K562 (cell line): ENCODE measurements at places on chromosomes 5 and 9.

GRCh38 chr5:31815376-31815775, 176.4 kb downstream of the PDZD2 start:
- no peak for DNase-seq

GRCh38 chr5:13179407-13180087, 764.9 kb downstream of the DNAH5 start:
- DNase-seq = no peak

- peak; percentile 12 for DNase-seq
Measured at GRCh38 chr9:76987594-76988200, 31.8 kb upstream of the FOXB2 start.

GRCh38 chr9:83299094-83299493, 236.2 kb upstream of the RASEF start:
- DNase-seq = no peak

- no peak for DNase-seq
Measured at GRCh38 chr5:115433918-115434317, 110.7 kb downstream of the FEM1C start.

DNA sequence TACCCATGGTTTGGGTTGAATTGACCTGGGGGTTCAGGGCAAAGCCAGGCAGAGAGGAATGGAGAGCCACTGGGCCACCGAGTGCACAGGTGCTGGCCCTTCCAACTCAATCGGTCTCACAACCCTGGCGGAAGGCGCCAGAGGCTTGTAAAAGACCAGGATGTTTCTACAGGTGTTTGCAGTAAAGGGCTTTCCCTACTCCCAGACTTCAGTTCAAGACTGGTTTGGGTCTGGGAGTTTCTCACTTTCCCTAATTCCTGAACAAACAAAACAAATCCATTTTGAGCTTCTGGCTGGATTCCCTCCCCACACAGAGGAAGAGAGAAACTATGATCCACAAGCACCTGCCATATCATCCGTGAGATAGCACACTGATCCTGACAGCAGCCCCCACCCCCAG, 125.2 kb upstream of the KLF4 start:
- DNase-seq = no peak

DNA sequence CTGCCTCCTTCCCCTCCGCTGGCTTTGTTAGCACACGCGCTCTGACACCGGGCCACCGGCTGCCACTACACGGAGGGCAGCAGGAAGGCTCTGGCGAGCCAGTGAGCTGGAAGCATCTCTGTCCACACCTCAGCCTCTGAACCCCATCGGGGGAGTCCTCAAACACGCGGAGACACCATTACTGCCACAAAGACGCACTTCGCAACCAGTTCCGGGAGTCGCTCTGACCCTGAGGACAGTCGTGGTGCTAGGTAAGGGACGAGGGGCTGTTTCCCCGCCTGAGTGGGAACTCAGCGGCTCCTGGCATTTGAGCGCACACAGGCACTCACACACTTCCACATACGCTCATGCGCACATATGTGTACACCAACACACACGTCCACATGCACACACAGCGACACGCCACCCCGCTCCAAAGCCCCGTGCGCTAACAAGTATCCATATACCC, 160.0 kb downstream of the C9orf152 start:
- no peak for DNase-seq

- no peak for DNase-seq
Measured at GRCh38 chr9:61670616-61671015, 480.8 kb downstream of the SPATA31A7 start.

GRCh38 chr5:75046366-75047142, 5.8 kb downstream of the GCNT4 start:
- DNase-seq = no peak

GRCh38 chr9:102106439-102106838, 368.0 kb upstream of the GRIN3A start:
- peak; percentile 5 for DNase-seq

DNA sequence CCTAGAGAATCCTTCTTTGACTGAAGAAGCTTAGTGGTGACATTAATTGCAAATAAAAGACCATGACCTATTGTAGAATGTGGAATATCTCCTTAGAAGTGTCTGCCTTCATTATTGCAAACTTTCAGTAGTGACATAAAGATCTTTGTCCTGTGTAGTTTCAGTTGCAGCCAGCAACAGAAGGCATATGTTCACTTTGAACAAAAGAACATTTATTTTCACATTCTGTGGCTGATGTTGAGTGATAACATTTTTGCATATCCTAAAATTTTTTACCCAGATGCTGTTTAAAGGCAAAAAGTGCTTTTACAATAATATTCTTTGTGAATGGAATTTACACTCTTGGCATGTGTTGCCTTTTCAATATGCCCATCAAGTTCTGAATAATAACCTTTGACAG, 165.9 kb downstream of the TMC1 start:
- DNase-seq = no peak

DNA sequence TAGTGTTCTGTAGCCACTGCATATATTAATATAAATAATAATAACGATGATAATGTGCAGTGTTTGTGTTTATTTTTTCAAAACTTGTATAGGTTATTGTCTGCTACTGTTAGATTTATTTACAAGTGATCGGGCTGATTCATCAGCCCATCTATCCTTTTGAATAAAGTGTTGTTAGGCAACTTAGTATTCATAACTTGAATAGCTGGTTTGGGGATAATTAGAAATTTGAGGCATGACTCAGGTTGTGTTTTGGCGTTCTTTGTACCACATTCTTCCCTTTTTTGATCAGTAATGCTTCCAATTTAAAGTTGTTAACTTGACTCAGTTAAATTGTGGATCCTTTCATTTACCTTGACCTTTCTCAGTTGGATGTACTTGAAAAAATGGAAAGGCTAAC, 69.7 kb downstream of the FOCAD start:
- no peak for DNase-seq

DNA sequence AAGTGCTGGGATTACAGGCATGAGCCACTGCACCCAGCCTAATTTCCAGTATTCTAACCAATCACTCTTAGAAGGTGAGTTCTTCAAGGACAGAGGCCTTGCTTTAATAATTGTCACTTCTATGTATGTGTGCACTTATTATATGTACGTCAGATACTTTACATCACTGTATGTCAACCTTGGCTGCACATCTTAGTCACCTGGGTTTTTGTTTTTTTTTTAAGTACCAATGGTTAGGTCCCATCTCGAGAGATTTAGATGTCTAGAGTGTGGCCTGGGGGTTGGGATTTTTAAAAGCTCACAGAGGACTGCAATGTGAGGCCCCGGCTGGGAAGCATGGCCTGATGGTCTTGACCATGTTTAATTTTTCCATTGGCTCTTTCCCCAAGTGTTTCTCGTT, 9.9 kb upstream of the GM2A start:
- DNase-seq = no peak

DNA sequence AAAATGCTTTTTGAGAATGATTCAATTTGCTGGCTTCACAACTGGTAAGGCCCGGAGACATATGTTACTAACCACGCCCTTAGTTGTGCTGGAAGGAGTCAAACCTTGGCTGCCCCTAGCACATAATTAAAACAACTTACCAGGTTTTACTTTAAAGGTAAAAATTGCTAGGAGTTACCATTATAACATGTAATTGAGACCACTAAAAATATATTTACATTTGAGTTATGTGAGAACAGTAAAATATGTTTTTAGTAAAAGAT, 435.6 kb upstream of the CDH9 start:
- no peak for DNase-seq

DNA sequence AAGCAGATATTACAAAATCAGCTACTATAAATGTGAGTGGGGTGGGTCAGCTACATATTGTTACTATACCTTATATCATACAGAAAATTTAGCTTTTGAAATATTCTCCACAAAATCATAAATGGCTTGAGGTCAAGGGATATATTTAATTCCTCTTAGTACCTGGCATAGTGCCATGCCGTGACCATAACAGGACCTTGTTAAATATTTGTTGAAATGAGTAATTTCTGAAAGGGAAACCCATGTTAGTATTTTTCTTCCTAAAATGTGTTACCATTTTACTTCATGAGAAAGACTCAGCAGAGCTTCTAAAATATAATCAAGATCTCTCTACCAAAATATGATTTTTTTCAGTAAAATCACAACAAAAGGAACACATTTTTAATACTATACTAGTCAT, 14.8 kb downstream of the ATP10B start:
- no peak for DNase-seq

GRCh38 chr5:147290261-147290660, 55.4 kb downstream of the STK32A start:
- no peak for DNase-seq

DNA sequence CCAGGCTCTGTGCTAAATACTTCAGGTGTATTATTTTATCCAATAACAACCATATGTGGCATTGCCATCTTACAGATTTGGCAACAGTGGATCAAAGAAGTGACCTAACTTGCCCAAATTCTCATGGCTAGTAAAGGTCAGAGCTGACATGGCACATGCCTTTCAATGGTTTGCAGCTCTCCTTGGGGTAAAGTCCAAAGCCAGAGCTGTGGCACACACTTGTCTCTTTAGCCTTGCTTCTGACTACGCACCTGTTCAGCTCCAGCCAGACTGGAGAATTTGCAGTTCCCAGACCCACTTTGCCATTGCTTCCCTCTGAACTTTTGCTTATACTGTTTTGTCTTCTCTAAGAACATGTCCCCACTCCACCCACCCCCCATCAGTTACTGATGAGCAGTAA, 5.9 kb downstream of the SLC35A4 start:
- no peak for DNase-seq

DNA sequence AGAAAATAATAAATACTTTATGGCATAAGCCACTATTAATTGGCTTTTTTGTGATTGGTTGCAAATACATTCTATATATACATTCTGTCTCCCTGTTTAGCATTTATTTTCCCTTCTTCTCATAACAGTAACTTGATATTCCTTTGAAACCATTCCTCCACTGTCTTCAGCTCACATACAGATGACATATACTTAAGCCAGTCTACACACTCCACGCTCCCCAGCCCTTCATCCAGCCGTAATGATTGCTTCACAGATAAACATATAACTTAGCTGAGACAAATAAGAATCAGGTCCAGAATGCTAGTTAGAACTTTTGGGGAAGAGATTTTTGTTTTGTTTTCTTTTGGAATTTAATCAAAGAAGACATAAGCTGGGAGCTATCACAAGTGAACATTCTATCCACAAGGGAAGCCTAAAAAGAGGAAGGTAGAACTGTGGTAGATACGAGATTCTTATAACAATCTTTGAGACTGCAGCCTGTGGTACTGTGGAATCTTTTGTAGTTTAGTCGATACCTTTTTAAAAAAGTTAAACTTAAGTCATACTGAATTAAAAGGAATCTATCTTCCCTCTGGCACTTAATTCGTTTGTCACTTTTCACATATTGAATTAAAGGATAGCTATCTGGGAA, 365.1 kb upstream of the PRR16 start:
- no peak for DNase-seq

DNA sequence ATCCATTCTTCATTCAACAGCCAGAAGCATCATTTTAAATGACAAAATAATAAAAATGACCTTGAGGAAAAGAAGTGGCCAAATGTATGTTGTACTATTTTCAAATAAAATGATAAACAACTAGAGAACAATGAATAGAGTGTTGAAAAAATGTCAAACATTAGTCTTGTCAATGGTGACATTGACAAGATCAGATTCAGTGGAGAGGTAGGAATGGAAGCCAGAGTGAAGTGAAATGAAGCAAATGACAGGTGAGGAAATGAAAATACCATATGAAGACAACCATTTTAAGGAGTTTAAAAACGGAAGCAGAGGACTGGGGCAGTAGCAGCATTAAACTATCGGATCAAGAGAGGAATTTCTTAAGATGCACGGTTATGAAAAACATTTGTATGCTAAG, 38.2 kb upstream of the COX7C start:
- no peak for DNase-seq

- DNase-seq = no peak
Measured at GRCh38 chr5:37839407-37840052, at the start of gene GDNF. Gene GDNF (minus strand): TSS chr5:37840041. CDS start chr5:37834796, 5,245 bp downstream.

- DNase-seq = no peak
Measured at GRCh38 chr5:138817241-138817640, 57.9 kb downstream of the LRRTM2 start.

GRCh38 chr5:37120270-37120669, 128.9 kb downstream of the CPLANE1 start:
- DNase-seq = no peak

DNA sequence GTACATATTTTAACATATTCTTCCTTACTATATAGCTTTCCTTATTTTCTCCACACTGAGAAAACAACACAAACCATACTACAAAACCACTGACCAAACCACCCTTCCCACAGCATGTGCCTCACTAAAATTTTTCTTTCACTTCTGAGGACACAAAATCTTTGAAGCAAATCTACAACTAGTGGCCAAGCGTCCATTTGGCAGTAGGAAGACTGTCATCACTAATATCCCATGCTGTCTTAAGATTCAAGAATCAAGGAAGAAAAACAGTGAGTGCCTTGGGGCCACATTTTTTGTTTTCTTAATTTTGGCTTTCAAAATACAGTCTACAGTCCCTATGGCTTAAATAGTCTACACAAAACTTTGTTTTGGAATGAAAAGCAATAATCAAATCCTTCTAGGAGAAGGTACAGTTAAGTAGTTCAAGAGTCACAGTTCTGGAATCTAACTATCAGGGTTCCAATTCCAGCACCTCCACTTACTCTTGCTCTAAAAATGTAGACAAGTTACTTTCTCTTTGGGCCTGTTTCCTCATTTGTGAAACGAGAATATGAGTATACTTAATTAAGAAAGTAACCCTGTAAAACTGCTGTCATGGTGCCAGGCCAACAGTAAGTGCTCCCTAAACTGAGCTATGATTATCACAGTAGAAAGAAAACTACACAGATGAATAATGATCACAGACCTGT, 227.9 kb downstream of the BNC2 start:
- DNase-seq = no peak

DNA sequence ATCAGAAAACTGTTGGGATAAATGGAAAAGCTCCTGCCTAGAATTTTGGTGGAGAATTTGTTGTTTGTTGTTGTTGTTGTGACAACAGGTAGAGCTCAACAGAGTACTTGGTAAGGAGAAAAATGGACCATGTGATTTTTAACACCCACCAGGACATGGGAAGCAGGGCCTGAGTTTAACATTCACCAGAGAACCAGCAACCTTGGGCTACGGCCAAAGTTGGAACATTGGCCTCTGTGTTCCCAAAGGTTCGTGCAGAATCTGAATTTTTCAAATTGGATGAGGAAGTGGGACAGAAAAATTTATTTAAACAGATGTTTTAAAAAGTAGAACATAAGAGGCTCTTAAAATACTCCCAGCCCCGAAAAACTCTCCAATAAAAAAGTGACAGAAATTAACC, 127.0 kb downstream of the GNA14 start:
- no peak for DNase-seq

DNA sequence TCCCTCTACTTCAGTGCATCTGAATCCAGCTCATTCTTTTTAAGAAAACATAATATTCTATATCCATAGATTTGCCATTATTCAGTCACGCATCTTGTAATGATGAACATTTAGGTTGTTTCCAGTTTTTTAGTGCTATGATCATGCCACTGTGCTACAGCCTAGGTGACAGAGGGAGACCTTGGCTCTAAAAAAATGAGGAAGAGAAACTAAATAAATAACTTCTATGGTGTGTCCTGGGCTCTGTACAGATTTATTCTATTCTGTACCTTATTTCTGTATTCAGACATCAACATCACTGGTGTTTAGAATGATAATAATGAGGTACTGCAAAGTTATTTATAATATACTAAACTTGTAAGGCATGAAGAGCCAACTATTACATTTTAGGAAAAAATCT, 45.9 kb downstream of the PDE8B start:
- DNase-seq = no peak
